ENCODE measurements at places on chromosomes 1 and 21. TPM values are rescaled to one million over a fixed set of nuclear protein-coding genes. Genes with fewer than 3 reads are reported as not detected.

BRWD1 gene
- total RNA-seq, result 11.7 TPM

DMRTA2 gene
- total RNA-seq, result not detected

DNA sequence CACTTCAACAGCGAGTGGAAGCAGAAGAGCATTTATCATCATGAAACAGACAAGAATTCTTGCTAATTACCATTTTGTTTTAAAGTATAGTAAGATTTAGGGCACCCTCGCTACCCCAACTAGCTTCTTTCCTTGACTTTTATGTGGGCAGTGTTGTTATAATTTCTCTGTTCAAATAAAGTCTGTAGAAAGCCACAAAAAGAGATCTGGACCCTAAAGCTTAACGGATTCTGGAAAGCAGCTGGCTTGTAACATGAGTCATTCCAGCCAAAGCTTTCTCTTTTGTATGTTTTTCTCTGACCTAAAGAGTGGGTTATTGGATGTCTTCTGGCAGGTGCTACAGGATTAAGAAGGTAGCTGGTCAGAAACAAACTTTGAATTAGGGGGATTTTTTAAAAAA is 37.4 kb downstream of the RUNX1 start:
- no peak for DNase-seq

GRCh38 chr1:7768583-7768982 is 2.5 kb upstream of the VAMP3 start:
- DNase-seq, result no peak

GRCh38 chr1:56477164-56478111 is 101.9 kb downstream of the PLPP3 start:
- no peak for DNase-seq

Measured in HT-29 (cell line).